ENCODE measurements at places on chromosomes 2 and 18.

DNA sequence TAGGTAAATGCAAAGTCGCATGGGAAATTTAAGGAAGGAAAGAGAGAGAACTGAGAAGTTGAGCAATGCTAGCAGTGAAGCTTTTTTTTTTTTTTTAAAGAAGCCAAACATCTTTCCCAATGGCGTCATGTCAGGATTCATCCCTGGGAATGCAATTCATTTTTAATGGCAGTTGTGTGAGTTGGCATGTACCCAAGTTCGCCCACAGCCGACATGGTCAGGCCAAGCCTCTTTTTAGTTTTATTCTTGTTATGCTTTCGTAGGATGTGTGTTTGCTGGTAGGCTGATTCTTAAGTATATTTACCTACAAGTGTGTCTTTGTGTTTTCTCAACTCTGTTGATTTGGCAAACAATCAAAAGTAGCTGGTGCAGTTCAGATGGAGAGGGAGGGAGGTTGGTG is 127.6 kb upstream of the ITGA6 start:
- DNase-seq = peak; percentile 44

DNA sequence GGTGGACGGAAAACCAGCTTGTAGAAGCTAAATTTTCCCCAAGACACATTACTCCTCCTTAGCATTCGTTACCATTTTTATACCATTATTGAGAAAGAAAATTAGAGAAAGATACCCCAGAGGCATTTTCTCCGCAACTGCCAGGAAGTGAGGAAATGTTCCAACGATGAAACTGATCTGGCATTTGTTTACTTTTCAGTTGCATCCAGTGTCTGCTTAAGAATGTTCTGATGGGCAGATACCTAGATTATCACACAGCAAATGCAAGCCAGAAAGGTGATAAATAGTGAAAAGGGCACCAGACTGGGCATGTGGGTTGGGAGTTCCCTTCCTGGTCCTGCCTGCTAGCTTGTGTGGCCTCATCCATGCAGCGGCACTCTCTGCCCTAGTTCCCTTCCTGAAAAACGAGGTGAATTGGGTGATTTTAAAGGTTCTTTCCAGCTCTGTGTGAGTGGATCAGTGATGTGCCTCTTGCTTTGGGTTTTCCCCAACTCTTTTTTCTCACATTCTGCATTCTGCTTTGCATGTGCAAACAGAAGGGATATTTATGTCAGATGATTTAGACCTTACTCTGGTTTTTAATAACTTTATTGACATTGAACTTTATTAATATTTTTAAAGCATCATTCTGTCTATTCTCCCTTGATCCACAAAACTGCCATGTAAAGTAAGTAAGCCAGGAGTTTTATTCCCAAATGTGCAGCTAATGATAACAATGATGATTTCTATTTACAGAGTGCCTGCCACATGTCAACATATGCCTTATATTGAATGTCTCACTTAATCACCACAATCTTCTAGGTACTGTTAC is 139.6 kb downstream of the INSIG2 start:
- no peak for DNase-seq

GRCh38 chr2:72127401-72128058 is 20.1 kb downstream of the CYP26B1 start:
- no peak for DNase-seq

DNA sequence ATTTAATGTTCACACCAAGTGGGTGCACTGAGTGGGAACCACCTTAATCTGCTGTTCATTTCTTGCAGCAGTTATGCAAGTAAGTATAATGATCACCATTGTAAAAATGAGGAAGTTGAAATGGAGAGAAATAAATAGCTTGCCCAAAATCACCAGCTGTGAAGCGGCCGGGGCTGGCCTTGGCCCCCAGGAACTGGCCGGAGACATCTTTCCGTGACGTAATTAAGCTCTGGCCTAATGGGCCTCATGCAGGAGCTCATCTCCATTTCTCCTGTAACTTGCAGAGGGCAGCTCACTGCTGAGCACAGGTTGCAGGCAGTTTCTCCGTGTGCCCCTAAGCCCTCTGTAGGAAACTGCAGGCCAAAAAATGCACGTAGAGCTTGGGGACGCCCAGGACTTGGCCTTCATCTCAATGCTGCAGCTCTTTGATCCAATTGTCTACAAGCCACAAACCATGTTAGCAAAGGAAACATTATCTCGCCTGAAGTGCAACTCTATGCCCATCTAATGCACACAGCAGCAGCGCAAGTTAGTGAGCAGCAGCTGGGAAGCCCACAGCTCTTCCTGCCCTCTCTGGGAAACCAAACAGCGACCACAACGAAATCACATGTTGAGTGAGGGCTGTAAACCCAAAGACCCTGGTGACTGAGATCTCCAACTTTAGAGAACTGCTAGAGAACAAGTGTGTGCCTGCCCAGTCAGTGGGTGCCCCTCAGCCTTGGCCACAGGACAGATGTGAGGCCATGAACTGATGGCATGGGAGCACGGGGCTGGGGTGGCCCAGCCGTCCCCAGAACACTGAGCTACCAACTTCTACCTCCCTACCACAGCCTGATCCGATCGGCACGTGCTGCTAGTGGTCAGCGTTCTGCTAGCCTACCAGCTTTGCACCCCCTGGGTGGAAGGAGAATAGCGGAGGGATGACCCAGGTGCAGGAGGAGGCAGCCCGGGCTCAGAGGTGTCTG is 28.8 kb downstream of the APCDD1 start:
- no peak for DNase-seq

DNA sequence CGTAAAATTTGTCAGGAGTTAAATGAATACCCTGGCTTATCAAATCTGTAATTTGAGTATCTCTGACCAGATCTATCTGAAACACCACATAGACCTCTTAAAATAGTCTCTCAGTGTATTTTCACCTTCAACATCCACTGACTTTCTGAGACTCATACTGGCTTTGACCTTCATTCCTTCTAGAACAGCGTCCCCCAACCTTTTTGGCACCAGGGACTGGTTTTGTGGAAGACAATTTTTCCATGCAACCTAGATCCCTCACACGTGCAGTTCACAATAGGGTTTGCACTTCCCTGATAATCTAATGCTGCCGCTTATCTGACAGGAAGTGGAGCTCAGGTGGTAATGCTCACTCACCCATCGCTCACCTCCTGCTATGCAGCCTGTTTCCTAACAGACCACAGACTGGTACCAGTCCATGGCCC is 3.2 kb downstream of the NBAS start:
- no peak for DNase-seq

DNA sequence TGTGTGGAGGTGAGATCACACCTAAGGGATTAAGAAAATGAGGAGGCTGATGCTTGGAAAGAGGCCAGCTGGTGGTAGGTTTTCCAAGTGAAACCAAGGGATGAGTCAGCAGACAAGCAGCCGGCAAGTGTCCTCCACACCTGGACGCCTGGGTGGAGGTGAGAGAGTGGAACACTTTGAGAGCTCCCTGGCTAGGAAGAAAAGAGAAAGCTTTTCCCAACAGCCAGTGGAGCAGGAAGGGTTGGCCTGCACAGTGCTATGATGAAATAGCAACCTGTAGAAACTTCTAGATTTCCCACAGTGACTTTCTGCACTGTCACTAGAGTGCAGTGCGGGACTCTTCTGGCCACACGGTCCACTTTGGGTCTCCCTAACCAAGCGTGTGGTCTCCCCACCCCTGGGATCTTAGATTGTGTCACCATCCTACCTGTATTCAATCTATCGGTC is 19.6 kb upstream of the IL37 start:
- no peak for DNase-seq

DNA sequence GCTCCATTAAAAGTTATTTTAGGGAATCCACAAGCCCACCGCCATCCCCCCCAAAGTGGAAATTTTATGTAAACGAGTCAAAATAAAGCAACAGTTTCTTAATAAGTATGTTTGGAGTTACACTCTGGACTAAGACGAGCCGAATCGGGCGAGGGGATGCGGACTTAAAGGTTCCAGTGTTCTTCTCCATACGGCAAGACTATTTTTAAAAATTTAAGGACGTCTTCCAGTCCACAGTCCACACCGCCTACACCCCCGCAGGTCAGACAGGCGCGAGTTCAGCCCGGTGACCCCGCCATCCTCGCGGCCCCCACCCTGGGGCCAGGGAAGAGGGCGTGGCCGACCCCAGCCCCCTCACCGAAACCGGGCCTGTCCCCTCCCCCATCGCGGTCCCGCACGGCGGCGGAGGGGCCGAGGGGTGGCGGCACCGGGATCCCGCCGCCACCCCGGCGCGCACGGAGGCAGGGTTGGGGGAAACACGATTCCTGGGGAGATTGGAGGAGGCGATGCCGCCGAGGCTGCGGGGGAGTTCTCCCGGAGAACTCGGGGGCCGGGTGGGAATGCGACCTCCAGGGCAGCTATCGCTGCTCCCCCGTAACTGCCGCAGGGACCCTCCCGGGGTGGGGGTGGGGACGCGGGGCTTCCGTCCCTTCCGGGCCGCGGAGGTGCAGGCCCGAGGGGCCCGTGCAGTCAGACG is 24.5 kb upstream of the SMAD7 start:
- DNase-seq = peak; percentile 62

GRCh38 chr18:57086163-57086562 is 60.7 kb upstream of the BOD1L2 start:
- no peak for DNase-seq

- DNase-seq = no peak
These were observed 44.1 kb downstream of the NEDD4L start for GRCh38 chr18:58087928-58088690.

DNA sequence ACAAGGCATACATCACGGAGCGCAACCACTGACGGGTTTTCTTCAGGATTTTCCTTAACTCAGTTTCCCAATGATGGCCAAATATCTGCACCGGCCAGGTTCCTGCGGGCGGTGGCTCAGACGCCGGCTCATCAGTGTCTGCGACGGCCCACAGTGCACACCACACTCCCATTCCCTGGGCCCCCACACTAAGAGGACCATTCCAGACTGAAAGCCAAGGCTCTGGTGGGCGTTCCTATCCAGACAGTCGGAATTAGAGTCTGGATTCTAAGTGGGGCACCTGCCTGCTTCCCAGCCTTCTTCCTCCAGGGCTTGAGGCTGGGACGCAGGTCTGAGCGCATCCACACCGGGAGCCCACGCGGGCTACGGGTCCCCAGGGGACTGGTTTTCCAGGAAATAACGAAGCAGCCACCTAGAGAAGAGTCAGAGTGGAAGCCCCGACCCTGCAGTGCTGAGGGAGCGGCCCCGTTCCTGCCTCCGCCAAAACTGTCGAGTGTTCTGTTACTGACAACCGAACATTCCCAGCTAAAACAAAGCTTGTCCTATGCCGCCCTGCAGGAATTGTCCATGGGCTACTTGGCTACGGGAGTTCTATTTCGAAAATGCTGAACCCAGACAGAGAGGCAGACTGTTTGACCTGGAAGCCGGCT is 75.3 kb downstream of the TMEM18 start:
- no peak for DNase-seq

GRCh38 chr2:41934329-41934958 is 113.4 kb upstream of the PKDCC start:
- peak; percentile 49 for DNase-seq

GRCh38 chr18:35797948-35798347 is 174.5 kb upstream of the RMP24 start:
- DNase-seq = no peak

- no peak for DNase-seq
These were observed 193.5 kb downstream of the MYO3B start for GRCh38 chr2:170371231-170371998.

DNA sequence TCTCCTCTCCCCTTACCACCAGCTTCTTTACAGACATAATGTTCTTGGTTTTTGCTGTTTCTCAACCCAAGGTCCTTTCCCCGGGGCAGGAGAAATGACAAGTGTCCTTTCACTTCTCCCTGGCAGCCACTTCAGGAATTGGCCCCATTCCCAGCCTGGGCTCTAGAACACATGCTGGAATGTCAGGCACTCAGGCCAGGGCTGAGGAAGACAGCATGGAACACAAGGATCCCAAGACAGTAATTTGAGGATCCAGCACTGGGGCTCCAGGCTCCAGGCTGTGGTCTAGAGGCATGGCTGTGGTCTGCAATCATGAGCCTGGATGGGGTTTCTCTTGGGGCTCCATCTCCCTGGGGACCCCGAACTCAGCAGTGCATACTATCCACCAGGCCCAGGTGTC is 201.4 kb downstream of the CELF4 start:
- DNase-seq = no peak

GRCh38 chr2:71988170-71988569 is 159.5 kb downstream of the CYP26B1 start:
- no peak for DNase-seq

DNA sequence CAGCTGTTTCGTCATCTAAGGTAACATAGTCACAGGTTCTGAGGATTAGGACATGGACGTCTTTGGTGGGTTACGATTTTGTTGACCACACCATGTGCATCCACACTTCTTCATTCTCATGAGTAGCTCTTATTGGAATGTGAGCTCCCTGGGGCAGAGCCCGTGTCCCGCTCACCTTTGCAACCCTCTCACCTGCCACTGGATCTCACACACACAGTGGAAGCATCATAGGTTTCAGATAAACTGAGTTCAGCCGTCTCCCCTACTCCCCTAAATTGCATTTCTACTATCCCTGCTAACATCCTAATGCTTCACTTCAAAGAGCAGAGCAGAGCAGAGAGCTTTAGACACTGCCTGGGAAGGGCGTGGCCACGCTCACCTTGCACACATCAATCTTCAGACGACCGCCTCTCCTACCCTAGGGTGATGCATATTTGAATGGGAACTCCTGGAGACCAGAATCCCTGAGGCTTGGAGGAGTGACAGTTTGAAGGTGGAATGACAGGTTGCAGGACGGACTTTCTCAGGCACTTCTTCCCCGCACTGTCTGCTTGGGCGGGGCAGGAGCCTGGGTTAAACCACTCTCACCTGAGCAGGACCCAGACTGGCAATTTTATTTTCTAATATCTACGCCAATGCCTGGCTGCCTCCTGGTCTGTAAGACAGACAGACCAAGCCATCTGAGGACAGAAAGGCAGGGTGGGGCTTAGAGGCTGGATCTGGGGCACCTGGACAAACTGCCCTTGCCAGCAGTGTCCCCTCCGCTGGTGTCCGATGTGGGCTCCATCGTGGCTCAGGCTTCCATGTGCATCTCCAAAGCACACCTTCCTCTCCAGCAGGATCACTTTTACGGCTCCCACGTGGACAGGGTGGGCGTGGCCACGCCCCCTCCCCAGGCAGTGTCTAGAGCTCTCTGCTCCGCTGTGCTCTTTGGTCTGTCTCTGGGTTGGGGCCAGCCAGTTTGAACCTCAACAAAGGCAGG is 229.5 kb upstream of the COPS8 start:
- no peak for DNase-seq

DNA sequence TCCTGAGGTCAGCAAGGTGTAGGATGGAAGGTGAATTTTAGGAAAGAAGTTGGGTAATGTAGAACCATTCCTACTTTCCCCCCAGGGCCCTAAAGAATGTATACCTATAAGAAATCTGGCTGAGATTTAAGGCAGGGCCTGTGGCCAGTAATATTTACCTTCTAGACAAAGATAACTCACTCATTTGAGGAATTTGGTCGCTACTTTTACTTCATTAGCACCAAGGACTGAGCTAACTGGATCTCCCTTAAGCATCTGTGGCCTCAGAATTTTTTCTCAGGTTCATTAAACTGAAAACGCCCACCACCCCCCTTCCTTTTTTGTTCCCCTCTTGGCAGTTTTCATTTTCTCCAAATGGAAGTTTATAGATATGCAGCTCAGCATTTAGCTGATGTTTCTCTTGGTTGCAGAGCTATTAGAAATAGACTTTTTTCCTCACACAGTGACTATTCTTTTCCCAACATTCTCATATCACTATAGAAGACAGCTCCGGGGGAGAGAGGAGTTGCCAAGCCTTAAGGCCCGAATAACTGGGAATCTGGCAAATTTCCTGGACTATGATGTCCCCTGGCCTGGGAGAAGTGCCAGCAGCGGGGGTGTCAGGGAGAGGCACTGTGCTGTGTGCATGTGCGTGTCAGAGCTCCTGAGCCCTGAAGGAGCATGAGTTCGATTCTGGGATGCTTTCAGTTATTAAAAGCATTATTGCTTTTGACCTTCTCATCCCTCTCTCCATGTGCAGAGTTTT is 310.9 kb downstream of the PRKCE start:
- peak; percentile 63 for DNase-seq
